ENCODE measurements at places on chromosomes 1 and 21. TPM values are rescaled to one million over a fixed set of nuclear protein-coding genes. Genes with fewer than 3 reads are reported as not detected.

DNA sequence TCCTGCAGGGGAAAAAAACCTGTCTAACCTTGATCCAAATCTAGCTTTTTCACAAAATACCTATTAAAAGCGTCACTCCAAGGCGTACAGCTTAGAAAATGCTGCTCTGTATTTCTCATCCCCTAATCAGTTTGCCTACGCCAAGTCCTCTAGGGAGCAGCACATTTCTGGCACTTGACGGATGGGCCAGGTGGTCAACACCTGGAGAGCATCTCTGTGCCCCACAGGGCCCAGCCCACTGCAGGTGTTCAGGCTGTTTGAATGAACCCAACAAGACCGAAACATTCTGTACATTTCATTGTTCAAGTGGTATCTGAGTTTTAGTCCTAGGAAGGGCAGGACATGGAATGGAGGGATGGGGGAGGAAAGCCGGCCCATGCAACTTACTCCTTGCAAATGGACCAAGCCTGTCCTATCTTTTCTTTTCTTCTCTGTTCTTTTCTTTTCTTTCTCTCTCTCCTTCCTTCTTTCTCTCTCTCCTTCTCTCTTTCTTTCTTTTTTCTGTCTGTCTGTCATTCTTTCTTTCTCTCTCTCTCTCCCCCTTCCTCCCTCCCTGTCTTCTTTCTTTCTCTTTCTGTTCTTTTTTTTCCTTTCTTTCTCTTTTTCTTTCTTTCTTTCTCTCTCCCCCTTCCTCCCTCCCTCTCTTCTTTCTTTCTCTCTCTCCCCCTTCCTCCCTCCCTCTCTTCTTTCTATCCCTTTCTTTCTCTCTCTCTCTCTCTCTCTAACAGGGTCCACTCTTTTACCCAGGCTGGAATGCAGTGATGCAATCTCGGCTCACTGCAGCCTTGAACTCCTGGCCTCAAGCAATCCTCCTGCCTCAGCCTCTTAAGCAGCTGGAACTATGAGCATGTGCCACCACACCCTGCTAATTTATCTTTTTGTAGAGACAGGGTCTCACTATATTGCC lies 29.1 kb downstream of the IGFN1 start:
- DNase-seq = no peak

- DNase-seq = no peak
These were observed 17.1 kb upstream of the PROK1 start for GRCh38 chr1:110433803-110434202.

DNA sequence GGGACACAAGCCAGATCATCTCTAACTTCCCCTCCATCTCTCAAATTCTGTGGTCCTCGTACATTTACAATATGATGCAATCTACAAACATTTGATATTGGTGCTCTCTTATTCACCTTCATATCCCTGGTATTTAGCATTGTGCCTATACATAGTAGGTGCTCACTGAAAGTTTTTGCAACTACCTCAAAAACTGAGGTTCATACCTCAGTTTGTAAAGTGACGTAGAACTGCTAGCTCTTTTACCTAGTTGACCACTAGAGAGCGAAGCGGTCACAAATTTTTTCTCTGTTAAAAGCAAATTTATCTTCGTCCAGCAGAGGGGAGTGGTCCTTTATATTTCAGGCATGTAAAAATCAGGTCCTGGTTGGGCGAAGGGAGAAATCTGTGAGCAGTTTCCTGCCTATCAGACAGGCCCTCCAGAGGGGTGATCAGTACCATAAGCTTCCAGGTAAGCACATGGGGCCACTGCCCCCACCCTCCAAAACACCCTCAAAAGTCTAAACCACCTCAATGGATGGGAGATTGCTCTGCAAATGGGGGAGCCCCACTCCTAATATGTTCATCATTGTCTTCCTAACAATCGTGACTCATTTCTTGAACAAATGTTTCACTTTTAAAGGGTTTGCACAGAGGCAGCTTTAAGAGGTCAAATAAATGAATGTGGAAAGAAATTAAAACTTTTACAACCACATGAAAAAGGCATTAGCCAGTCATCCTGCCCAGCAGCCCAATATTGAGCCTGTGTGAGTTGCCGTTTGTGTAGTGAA lies 10.6 kb upstream of the HLCS start:
- peak; percentile 84 for DNase-seq

GRCh38 chr1:31715087-31715872 lies 11.5 kb upstream of the COL16A1 start:
- DNase-seq = peak; percentile 98

DNA sequence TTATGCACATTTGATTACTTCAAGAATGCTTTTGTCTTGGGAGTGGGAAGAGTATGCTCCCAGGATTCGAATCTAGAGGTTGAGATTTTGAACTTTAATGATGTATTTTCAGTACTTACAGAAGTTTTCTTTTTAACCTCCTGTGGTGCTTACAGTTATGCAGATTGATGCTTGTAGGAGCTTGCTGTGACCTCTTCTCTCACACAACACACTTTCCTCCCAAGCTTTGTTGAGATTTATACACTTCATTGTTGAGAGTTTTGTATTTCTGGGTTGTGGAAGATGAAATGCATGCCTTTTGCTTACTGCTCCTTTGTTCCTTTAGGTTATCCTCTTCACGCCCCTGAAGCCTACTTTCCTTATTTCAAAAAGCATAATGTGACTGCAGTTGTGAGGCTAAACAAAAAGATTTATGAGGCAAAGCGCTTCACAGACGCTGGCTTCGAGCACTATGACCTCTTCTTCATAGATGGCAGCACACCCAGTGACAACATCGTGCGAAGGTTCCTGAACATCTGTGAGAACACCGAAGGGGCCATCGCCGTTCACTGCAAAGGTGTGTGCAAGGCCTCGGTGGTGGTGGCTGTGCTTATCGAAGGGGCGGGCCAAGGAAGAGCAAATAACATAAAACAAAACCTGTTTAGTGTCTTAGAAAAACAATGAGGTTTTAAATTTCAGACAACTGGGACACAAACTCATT lies 75.5 kb upstream of the GPR88 start:
- no peak for DNase-seq

GRCh38 chr1:51936531-51936930 lies 54.0 kb downstream of the RAB3B start:
- no peak for DNase-seq

DNA sequence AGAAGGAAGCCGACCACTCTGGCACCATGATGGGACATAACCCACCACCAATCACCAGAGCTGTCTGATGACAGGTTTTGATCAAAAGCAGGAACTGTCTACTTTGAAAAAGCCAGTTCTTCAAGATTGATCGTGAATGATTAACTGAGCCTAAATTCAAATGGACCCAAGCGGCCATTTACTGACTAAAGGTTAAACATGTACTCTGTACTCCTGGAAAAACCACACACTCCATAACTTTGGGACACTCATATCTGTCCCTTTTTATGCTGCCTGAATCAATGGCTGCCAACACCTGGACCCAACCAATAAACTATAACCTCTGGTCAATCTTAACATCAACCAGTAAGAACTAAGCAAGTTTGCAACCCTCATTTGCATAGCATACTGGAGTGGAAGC lies 206.6 kb downstream of the URB2 start:
- DNase-seq = no peak

GRCh38 chr21:41769933-41770332 lies 3.1 kb upstream of the RIPK4 start:
- no peak for DNase-seq

GRCh38 chr1:207140536-207140935 lies 36.5 kb downstream of the C4BPA start:
- DNase-seq = no peak

DNA sequence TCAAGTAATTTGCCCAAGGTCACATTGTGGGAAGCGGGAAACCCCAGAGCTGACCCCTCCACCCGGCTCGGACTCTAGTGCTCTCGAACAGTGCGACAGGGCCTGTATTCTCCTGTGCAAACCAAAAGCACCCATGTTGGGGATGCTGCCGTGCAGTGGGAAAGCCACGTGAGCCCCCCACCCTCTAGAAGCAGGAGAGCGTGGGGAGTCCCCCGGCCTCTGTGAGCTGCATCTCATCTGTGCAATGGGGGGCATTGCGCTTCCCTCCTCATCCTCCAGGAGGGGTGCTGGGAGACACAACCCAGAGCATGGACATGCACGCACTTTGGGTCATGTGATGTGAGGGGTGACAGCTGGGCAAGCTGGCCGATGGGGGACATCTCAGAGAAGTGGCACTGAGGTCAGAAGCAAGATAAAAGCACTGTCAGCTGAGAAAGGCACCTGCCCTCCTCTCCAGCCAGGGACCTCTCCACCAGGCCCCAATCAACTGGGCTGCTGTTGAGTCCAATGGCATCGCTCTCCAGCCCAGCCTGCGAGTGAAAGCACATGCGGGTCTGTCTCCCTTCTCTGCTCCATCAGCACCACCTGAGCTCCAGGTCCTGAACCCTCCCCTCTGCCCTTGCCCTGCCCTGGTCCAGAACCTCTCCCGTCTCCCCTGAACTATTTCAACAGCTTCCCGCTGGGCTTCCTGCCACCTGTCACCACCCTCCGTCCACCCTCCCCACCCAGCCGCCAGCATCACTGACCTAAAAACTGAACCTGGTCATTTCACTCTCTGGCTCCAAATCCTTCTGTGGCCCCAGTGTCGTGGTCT lies 76.4 kb upstream of the IFFO2 start:
- DNase-seq = no peak

GRCh38 chr1:174696026-174696821 lies 248.5 kb downstream of the GPR52 start:
- DNase-seq = no peak

DNA sequence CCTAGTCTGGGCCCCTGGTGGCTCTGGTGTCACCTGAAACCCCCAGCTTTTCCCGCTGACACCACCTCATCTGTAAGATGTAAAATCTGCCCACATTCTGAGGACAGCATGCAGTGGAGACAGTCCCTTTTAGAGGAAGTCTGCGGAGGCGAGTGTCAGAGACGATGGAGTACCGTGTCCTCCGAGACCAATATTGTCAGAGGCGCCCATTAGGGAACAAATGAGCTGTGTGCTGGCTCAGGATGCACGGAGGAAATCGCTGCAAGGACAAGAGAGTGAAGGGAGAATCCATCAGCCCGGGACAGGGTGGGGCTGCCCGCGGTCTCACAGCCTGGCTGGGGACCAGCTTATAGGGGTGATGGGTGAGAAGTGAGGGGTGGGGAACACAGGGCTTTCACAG lies 214.8 kb downstream of the MATN1 start:
- DNase-seq = no peak

GRCh38 chr1:2300004-2300771 lies 72.1 kb downstream of the SKI start:
- DNase-seq = no peak

Gene DCST1
- total RNA-seq = not detected

Gene UQCRHL
- 0.96 TPM for total RNA-seq

Gene NBPF10
- total RNA-seq = 0.24 TPM

Gene SPRR2B
- not detected for total RNA-seq

Gene GPR37L1
- total RNA-seq = 0.24 TPM
